ENCODE measurements at places on chromosomes 16 and 17.

DNA sequence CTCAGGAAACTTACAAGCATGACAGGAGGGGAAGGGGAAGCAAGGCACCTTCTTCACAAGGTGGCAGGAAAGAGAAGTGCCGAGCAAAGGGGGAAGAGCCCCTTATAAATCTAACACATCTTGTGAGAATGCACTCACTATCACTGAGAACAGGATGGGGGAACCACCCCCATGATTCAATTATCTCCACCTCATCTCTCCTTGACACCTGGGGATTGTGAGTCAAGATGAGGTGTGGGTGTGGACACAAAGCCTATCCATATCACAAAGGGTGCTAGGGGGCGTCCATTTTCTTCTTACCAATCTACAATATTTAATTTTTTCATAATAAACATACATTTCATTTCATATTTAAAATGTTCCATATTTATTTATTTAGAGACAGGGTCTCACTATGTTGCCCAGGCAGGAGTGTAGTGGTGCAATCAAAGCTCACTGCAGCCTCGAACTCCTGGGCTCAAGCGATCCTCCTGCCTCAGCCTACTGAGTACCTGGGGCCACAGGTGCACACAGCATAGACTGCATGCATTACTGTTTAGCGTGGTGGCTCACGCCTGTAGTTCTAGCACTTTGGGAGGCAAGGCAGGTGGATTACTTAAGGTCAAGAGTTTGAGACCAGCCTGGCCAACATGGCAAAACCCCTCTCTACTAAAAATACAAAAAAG, 26.5 kb upstream of the FAAP100 start:
- DNase-seq, result no peak

- DNase-seq, result no peak
These were observed 40.2 kb downstream of the ZNF750 start for GRCh38 chr17:82799591-82799990.

GRCh38 chr17:12983991-12984884, 33.6 kb downstream of the ELAC2 start:
- peak; percentile 80 for DNase-seq

DNA sequence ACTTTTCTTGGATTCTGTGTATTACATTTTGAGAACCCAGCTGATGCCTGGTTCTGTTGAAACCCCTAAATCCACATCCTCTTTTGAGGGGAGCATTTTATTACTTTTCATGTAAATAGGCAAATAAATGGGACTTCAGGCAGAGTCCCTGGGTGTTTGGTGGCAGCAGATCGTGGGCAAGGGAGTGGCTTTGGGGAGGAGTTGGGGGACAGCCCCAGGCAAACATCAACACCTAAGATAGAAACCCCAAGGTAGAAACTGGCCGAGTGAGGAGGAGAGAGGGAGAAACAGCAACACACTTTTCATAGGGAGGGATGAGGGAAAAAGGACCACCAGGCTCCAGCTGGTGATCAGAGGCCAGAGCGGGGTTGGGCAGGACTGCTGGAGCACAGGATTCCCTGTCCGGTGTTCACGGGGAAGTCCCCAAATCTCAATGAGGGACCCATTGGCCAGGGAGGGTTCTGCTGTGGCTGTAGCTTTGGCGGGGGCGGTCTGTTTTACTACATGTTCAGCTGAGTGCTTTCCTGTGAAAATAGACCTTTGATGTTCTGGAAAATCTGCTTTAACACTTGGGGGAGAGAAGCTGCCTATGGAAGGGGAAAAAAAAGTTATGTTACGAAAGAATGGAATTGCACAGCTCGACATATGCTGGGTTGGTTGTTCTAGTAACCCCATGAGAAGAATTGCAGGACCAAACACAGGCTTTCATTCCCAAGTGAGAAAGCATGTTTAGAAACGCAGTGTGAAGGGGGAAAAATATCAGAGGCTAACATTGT, 46.6 kb downstream of the MSI2 start:
- no peak for DNase-seq

- DNase-seq, result no peak
These were observed 12.0 kb downstream of the TBC1D16 start for GRCh38 chr17:80023481-80024205.

DNA sequence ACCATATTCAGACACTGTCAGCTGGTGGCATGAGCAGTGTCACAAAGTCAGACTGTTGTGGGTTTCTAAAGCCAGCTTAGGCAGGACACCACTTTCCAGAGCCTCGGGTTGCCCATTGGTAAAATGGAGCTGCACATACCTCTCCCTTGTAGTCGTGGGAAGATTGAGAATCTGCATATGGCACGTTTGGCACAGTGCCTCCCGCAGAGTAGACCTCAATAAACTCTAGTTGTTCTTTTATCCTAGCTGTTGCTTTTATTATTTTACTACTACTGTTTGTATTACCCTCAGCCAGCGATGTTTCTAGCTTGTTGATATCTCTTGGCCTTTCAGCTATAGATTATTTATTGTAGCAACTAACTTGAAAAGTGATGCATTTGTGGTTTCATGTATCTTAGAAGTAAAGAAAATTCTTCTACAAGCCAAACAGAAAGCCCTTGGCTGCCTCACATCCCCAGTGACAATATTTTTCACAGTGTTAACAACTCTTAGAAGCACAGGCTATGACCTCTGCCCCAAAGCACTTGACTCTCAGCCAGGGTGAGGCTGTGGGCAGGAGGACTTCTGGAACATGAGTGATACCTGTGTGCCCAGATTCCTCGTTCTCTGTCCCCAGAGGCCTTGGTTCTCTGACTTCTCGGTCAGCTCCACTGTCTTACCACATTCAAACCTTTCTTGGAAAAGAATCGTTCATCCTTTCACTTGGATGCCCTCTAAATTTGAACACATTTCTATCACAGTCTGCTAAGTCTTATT, 351.6 kb downstream of the SNX29 start:
- no peak for DNase-seq

GRCh38 chr17:700504-701094, 14.0 kb downstream of the VPS53 start:
- DNase-seq, result peak; percentile 68

DNA sequence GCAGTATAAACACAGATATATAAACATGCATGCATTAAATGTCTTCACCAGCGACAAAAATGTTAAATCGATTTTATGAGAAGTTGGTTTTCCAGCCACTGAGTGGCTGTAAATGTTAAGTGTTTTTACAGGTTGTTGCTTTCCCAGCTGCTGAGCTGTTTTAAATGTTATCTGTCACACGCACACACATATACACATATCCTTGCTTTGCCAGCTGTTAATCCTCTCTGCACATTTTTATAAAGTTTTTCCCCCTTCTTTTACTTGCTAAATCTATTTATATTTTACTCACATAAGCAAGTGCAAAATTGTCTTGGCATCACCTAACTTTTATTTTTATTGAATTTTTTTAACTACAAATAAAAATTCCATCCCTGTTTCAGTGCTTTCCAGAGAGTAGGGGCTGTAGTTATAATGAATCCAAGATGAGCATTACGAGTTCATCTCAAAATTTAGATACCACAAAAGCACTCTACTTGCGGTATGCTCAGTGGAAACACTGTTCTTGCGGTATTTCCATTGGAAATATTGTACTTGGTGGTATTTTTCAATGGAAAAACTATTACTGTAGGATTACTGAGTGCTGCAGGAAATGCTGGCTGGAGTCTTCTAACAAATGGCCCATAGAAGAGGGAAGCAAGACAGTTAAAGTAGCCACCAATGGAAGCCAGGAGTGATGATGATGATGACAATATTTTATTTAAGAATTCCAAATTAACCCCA, 124.9 kb upstream of the KCNJ16 start:
- DNase-seq, result no peak

DNA sequence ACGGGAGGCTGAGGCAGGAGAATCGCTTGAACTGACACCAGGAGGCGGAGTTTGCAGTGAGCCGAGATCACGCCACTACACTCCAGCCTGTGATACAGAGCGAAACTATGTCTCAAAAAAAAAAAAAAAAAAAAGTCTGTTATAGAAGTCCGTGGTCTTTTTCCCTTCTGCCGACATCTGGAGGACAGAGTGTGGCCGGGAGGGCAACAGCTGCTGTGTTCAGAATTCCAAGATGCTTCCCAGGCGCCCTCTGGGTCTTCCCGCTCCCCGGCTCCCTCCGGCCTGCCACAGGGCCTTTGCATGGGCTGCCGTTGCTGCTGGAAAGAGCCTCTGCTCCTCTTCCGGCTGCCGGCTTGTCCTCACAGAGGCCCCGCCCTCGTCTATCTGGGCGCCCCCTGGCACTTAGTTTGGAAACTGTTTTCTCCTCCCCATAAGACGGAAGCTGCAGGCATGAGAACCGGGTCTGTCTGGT, 2.4 kb upstream of the CACNA1H start:
- peak; percentile 52 for DNase-seq

GRCh38 chr17:50871364-50871763, 5.2 kb upstream of the TOB1 start:
- DNase-seq, result no peak

GRCh38 chr17:43799047-43799446, 18.8 kb downstream of the CFAP97D1 start:
- DNase-seq, result no peak

DNA sequence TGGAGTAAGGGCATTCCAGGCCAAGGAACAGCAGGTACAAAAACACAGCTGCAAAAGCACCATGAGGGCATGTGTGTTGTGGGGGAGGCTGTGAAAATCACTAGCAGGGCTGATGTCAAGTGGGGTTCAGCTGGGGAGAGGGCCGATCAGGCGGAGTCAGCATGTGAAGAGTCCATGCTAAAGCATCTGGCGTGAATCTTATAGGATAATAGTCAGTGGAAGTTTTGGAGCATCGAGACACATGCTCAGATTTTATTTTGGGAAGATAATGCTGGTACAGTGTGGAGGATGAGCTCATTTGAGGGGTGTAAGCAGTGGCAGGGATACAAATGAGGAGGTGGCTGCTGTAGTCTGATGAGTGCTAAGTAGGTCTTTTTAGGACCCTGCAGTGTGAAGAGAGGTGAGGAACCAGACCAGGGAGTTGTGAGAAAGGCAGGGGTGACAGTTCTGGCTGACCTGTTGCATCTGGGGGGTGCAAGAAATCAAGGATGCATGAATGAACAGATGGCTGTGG, 30.3 kb downstream of the MMD start:
- no peak for DNase-seq

GRCh38 chr17:5580969-5581368, 3.3 kb downstream of the NLRP1 start:
- no peak for DNase-seq

- DNase-seq, result peak; percentile 74
These were observed 43.8 kb upstream of the DHX40 start for GRCh38 chr17:59521465-59522126.

- DNase-seq, result no peak
These were observed 235.8 kb upstream of the CDH8 start for GRCh38 chr16:62272035-62272434.

DNA sequence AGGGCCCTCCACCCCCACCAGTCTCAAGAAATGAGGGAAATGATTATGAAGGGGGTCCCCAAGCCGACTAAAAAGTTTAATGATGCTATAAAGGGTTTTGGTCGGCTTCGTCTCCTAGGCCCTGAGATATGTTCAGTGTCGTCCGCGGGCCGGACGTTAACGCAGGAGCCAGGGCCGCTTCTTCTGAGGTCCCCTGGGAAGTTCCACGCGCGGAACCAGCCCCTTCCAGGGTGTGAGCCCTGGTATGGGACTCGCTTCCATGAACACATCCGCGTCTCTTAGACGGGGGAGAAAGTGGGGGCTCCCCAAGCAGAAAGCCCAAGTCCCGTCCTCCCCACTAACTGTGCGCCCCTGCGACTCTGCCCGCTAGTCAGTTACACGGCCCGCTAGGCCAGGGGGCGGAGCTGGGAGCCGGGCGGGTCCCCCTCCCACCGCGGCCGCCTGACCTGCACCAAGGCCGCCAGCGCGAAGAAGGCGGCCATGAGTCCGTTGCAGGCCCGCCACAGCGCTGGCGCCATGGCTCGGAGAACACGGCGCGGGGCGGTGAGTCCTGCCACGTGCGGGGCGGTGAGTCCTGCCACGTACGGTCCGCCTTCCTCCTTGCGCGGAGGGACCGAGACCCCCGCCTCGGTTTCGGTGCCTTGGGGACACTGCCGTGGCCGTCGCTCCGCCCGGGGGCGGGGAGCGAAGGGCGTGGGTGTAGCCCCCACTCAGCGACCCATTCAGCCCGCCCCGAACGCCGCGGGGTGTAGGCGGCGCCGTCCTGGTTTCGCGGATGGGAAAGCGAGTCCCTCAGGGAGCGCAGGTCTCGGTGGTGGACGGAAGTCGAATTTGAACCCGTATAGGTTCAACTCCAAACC, at the start of gene TMEM220:
Gene TMEM220 (minus strand): TSS at position 690 of the 860 bp plus-strand sequence. CDS start 172 bp downstream, at position 518.
- DNase-seq, result peak; percentile 85

DNA sequence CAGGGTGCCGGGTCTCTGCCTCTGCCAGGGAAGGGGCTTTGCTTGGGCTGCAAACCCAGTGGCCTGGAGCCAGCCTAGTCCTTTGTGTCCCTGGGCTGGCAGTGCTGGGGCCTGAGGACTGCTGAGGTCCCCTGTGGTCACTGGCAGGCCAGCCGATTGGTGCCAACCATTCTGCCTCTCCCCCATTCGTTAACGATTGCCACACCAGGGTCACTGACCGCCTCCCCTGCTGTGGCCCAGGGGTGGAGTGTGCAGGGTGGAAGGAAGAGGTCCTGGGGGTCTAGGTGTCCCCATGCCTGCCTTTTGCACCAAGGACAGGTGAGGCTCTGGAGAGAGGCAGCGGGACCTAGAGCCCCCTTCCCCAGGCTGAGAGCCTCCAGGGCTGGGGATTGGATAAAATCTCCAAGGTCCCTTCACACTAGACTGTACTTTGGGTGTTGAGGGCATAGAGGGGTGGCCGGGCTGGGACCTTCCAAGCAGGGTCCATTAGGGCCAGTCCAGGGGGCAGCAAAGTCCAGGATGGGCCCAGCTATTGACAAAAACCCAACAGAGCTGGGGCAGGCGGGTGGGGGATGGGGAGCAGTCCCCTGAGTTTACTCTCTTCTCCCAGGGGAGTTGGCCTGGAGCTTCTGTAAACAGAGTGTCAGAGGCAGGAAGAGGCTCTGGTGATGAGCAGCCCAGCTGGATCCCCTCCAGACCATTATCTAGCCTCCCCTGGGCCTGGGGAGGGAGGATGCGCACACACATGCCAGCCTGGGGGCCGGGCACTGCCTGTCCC, 1.1 kb downstream of the VASN start:
- peak; percentile 50 for DNase-seq

DNA sequence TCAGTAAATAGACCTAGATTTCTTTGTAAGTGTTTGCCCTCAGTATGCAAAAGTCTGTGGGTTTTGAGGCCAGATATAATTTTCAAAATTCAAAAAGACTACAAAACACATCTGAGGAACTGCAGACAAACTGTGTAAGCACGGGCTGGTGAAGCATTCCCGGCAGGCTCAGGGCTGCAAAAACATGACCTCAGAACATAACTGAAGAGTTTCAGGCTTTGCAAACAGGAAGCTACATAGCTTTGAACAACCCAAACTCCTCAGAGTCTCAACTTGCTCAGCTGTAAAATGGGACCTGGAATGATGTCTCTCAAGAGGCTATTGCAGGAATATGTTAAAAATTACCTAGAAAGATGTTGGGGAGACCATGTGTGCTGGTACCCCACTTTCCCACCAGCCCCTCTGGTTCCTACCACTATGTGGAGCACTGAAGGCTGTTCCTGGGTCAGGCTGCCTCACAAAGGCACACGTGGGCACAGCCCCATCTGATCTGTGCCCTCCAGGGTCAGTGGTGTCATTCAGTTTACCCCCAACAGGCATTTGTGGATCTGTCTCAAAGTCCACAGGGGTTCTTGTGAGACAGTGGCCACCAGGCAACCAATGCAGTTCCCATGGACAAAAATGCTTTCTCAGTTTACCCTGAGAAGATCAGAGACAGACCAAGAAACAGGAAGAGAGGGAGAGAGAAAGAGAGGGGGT, 72.9 kb downstream of the CREBBP start:
- no peak for DNase-seq
